ENCODE measurements at places on chromosomes 3 and 15. TPM values are rescaled to one million over a fixed set of nuclear protein-coding genes. Genes with fewer than 3 reads are reported as not detected.

DNA sequence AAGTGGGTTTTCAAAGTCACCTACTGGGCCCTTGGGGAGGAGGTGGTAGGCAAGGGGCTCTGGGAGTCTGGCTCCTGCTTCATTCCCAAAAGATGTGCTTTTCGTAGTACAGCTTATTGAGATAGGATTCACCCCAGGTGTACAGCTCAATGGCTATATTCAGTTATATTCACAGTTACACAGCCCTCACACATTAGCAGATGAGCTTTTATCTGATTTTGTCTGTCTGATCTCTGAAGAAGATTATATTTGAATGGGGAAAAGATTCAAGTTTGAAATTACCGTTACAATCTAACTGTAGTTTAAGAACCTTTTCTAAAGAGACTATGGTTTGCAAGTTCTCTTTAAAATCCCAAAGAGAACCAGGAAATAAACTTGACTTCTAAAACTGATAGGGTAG, 27.3 kb downstream of the PXYLP1 start:
- DNase-seq, result no peak

GRCh38 chr15:68599560-68600071, 20.8 kb downstream of the CORO2B start:
- DNase-seq, result no peak

DNA sequence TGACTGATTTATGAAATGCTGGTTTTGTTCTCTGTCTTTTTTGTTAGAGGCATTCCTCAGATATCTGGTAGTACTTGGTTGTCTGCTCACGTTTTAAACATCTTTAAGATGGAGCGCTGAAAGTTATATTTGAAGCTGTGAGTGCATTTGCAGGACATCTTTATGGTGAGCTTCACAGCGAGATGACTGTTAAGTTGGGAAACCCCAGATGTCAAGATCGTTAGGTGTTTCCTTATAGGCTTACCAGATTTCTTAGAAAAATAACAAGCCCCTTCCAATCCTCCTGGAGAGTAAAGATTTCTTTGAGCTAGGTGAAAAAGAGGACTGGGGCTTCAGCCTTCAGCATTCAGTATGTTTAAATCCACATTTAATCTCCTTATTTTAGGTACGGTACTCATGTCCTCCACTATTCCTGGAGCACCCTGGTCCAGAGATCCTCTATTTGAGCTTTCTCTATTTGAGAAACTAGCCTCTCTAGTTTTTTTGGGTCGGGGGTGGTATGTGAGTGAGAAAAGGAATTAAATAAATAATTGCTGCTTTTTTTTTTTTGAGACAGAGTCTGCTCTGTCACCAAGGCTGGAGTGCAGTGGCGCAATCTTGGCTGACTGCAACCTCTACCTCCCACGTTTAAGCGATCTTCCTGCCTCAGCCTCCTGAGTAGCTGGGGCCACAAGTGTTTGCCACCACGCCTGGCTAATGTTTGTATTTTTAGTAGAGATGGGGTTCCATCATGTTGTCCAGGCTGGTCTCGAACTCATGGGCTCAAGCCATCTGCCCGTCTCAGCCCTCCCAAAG, 72.3 kb downstream of the ZNF609 start:
- no peak for DNase-seq

DNA sequence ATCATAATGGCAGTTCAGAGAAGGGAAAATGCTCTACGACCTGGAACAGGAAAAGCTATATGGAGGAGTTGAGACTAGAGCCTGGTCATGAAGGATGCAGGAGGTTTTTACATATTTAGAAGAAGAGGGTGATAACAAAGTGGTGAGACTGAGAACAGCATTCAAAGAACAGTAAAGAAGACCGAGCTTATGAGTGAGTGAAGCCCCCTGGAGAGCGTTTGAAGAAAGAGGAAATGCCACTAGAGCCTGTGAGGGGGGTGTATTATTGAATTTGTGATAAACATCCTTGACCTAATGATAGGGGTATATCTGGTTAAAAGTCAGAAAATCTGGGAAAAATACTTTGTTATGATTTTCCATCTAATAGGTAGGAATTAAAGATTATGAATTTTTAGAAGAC, 4.2 kb downstream of the PARP9 start:
- DNase-seq, result no peak

Gene GABRR3
- not detected for total RNA-seq

DNA sequence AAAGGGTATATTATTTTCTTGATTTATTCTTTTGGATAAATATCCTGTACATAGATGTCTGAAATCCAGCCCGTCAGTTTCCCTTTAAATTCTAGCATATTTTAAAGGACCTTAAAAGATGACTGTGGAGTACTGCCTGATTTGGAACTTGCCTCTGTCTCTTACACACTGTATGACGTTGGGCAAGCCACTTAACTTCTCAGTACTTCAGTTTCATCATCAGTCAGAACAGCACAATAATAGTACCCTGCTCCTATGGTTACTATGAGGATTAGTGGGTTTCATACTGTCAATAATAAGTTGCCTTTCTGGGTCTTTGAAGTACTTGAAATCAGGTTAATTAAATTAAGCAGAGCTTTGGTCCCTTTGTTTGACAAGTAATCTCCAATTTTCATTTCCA, 374.3 kb downstream of the TIGIT start:
- no peak for DNase-seq

Gene IFT57
- total RNA-seq, result 28.4 TPM

GRCh38 chr3:170899455-170899854, 9.0 kb downstream of the EIF5A2 start:
- DNase-seq, result no peak

DNA sequence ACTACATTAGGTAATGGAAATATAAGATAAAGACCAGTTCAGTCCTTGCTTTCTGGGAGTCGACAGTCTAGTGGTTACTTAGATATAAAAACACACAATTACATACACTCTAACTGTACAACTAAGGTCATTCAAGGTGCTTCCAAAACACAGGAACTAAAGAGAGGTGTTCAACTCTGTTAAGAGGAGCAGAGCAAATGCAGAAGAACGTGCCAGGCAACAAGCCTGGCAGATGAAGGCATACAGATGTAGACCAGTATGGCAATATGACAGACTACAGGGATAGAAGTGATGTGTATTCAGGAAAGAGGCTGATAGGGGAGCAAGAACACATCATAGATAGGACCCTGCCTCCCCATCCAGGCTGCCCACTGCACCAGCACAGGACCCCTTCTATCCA, 78.3 kb downstream of the CBLB start:
- no peak for DNase-seq

DNA sequence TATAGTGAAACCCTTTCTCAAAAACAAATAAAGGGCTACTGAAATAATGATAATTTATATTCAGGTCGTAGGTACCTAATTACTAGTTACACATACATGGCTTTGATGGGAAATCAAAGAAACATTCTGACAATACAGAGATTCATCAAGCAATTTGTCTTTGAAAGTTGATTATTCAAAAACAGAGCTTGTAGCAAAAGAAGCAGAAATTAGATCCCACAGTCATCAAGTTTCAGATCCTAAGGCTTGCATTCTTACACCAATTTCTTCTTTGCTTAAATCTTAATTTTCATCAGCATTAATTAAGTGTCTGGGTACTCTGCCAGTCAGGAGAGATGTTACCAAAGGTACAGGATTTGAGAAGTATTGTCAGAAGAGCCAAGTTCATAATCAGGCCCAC, 1.5 kb upstream of the HEXA start:
- DNase-seq, result no peak

DNA sequence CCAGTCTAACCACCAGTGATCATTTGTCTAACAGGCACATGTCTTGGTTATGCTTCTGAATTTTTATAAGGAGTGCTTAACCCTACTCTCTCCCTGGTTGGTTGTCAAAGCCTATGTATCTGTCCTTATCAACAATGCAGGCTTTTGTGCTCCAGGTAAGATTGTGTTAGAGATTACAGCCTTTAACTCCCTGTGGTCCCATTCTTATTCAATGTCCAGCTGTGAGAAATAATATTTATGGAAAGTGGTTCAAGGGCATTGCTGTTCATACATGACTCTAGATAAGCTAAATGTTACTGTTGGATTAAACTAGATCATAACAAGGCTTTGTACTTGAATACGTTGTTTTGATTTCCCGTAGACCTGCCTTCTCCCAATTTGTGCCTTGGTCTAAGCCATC, 146.1 kb upstream of the TSC22D2 start:
- no peak for DNase-seq

GRCh38 chr3:46856576-46857471, 6.4 kb downstream of the MYL3 start:
- DNase-seq, result no peak

DNA sequence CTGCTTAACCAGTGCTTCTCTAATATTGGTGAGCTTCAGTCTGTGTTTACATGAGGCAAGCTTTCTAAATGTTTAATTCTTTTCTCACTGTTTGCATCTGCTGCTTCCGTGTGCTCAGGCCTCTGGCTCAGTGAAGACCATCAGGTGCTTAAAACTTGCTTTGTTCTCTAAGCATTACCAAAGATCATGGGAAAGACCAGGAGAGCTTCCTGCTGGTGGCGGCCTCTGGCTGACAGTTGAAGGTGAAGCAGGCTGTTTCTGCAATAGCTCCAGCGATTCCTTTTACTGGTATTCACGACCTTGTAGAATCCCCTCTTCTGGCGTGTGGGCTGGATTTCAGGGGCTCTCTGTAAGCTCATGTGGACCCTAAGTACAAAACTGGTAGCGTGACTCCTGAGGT, 45.1 kb downstream of the EDEM1 start:
- DNase-seq, result no peak
